ENCODE measurements at places on chromosomes 7 and 10.

- no peak for DNase-seq
Measured at GRCh38 chr7:1041551-1042491, 2.5 kb upstream of the GPR146 start.

DNA sequence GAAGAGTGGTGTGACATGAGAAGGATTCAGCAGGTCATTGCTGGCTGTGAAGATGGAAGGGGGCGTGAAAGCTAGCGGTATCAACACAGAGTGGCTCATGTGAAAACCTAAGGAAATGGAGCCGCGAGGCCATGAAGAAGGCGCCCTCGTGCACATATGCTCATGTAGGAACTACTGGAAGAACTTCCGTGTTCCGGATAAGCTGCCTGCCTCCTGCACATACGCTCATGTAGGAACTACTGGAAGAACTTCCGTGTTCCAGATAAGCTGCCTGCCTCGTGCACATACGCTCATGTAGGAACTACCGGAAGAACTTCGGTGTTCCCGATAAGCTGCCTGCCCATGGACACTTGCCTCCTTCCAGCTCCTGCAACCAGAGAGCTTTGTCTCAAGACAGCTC, 179.1 kb downstream of the SDK1 start:
- no peak for DNase-seq

- DNase-seq: no peak
Measured at GRCh38 chr10:22319980-22320558, 830 bp upstream of the BMI1 start.

DNA sequence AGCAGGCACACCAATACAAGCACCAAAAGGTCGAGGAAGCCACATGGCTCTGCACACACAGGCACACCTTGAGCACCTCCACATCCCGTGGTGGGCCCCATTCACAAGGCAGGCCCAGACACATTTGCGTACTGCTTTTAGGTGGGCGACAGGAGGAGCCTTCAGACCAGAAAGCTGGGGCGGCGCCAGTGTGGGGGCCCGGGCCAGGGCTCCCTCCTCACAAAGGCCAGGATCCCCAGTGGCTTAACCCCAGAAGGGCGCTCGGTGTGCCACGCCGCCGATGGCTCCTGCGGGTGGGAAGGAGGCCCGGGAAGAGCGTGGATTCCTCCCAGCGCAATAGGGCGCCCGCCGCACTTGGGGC, 2.8 kb upstream of the SMARCD3 start:
- no peak for DNase-seq

DNA sequence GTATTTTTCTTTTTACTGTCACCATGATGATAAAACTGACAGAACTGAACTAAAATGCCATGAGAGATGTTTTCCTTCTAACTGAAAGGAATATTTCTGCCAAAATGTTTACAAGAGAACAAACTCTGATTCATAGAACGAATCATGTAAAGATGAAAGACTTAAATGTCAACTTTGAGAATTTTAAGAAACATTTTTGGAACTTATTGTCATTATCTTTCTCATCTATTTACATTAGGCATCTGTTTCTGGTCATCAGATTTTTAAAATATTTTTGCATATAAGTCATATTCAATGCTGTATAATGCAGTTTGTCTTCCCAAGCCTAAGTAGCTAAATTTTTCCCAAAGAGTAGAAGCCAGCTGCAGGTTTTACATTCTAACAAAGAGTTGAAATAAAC, 358.5 kb downstream of the TFEC start:
- DNase-seq: no peak

DNA sequence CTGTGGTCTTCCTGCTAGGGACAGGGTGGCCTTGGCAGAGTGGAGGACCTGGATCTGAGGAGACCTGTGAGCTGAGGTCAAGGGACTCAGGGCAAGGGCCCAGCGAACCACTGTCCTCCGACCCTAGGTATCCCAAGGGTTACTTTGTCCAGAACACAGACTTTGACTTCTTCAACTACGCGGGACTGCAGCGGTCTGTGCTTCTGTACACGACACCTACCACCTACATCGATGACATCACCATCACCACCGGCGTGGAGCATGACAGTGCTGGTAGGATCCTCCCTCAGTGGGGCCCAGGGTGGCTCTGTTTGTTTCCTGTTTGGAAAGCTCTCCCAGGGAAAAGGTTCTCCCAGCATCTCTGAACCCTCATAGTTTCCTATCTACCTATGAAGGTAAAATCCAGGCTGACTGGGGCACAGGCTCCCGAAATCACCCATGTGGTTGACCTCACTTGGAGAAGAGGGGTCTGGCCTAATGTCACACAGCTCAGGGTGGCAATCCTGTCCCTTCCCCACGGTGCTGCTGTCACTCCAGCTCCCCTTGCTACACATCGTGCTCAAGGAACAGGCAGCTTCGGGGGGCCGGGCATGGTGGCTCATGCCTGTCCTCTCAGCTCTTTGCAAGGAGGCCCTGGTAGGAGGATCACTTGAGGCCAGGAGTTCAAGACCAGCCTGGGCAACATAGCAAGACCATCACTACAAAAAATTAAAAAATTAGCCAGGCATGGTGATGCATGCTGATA, 57.6 kb downstream of the ZNF727 start:
- no peak for DNase-seq

GRCh38 chr10:50490241-50490640, 133.5 kb downstream of the SGMS1 start:
- DNase-seq: no peak

- DNase-seq: no peak
Measured at GRCh38 chr10:117175215-117175900, 21.9 kb upstream of the KCNK18 start.

GRCh38 chr10:43188702-43189101, 50.5 kb downstream of the CSGALNACT2 start:
- no peak for DNase-seq

- no peak for DNase-seq
Measured at GRCh38 chr10:109386101-109386500, 537.2 kb downstream of the XPNPEP1 start.

DNA sequence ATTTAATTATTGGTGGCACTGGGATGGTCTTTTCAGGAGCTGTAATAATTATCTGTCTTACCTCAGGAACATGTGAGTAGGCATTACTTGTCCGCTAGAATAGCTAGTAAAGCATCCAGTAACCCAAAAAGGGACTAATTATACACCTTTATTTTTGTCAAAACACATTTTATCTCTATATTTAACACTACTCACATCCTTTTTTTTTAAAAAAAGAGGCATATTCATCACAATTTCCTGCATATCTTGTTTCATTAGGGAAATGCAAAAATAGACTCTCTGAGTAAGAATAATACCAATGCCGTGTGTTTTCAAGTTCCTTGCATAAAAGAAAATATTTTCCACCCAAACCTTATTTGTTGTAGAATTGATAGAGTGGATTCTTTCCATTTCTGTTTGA, 99.5 kb downstream of the VTI1A start:
- no peak for DNase-seq

- no peak for DNase-seq
Measured at GRCh38 chr7:15753887-15754579, 67.5 kb upstream of the MEOX2 start.

DNA sequence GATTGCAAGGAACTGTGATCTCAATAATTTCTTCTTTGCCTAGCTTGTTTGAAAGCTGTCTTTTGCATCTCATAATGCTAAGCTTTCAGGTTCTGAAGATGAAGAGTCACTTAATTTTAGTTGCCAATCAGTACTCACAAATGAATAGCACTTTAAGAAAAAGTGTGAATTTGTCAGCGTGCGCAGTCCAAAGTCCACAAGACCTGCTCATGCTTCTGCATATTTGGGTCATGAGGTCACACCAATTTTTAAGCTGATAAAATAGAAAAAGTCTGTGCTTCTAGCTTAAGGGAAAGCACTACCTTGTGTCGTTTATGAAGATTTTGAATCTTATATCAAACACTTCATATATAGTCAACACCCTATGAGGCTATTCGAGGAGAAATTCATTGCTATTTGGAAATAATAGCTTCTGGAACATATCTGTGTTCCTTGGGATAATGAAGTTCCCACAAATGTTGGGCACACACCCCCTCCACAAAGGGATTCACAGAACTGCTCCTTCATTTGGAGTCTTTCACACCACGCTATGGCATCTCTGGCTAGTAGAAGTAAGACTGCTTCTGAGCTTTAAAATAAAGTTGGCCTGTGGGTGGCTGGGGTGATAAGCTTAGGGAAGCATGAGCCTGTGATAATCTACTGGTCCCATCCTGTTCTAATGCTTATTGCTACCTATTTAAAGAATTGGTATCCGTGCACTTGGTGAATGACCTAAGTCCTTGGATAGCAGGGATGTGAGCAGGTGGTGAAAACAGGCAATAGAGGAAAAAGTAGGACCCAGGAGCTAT, 33.3 kb downstream of the A1CF start:
- no peak for DNase-seq

- no peak for DNase-seq
Measured at GRCh38 chr7:47221826-47222225, 360.1 kb downstream of the TNS3 start.

- DNase-seq: no peak
Measured at GRCh38 chr10:92156874-92157773, 133.8 kb downstream of the CPEB3 start.

DNA sequence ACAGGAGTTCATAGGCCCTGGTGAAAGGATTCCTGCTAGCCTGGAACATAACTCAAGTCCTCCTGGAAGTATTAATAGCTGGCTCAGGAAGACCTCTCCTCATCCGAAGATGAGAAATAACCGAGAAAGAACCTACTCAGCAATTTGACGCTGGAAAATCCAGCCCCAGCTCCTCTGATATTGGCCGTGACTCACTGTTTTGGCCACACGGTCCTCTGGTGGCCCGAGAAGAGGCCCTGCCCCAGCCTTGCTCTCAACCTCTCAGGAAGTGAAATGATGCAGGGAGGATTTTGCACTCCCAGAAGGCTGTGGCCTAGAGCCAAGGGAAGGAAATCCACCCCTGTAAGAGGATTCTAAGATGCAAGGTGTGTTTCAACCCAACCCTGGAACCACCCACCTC, 121.6 kb downstream of the MTPAP start:
- DNase-seq: no peak

GRCh38 chr7:66905278-66905677, 15.7 kb upstream of the TMEM248 start:
- no peak for DNase-seq

- DNase-seq: no peak
Measured at GRCh38 chr7:8516976-8517375, 83.6 kb downstream of the NXPH1 start.

- no peak for DNase-seq
Measured at GRCh38 chr10:971613-972012, 16.6 kb upstream of the GTPBP4 start.

DNA sequence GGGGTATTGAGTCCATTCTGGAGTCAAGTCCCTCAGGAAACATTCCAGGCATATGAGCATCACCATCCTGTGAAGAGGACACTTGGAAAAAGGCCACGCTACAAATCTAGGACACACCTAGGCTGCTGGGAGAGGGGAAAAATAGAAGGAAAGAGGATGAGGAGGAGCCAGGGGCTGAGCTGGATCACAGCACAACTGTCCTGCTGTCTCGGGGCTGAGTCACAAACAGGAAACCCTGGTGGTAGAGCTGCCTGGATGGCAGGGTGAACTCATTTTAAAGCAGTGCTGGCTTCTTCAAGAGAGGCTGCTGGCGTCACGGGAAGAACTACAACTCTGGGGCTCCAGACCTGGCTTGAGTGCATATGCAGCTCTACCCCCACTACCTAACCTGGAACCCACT, 151.5 kb downstream of the RNF216 start:
- DNase-seq: no peak

DNA sequence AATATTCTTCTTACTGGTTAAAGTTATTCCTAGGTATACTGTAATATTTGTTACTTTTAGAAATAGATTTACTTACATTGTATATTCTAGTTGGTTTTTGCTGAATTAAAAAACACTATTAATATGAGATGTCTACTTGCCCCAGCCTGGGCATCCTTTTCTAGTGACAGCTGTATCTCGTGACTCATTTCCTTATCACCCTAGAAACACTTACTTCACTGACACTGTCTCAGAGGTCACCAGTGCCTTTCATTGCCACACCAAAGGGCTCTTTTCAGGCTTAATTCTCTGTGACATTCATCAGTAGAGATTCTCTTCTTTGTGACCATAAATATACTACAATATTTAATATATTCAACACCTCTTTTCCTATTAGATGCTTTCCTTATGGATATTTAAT, 194.7 kb downstream of the GALNT17 start:
- DNase-seq: no peak

- no peak for DNase-seq
Measured at GRCh38 chr7:13872709-13873108, 116.8 kb downstream of the ETV1 start.

GRCh38 chr7:27030393-27031050, 65.3 kb downstream of the HOXA1 start:
- DNase-seq: no peak

DNA sequence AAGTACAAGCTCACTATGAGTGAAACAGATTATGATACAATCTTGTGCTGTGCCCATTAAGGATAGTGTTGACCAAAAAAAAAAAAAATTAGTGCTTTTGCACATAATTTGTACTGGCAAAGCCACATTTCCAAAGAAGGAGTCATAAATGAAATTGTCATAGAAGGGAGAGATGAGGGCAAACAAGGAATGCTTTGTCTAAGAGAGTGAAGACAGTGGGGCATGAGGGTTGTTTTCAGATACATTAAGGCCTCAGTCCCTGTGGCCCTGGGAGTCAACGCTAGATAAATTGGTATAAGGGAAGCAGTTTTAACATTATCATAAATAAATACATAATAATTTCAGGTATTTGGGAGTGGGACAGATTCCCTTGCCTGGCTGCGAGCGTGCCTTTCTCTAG, 267.5 kb upstream of the PRKCQ start:
- no peak for DNase-seq

GRCh38 chr7:121069346-121070100, 81.0 kb downstream of the CPED1 start:
- DNase-seq: no peak

GRCh38 chr10:100579261-100580090, 43.7 kb downstream of the HIF1AN start:
- DNase-seq: no peak

- no peak for DNase-seq
Measured at GRCh38 chr10:124340033-124340760, 78.5 kb downstream of the OAT start.

- no peak for DNase-seq
Measured at GRCh38 chr10:43225004-43225786, 41.7 kb downstream of the RASGEF1A start.

- DNase-seq: no peak
Measured at GRCh38 chr10:1531883-1532597, 205.3 kb downstream of the ADARB2 start.

DNA sequence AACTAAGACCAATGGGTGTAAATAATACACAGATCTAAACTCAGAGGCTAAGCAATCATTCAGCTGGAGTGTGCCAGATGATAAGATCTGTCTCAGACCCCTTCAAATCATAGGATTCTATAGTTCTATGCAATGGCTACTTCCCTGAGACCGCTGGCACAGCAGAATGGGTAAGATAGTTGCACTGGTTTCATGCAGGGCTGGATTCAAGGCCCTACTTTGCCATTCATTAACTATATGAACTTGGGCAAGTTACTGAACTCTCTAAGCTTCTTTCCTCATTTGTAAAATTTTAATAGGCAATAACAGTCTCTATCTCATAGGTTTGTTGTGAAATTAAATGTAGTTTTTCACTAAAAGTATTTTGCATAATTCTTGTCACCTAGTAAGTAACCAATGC, 62.0 kb downstream of the TFEC start:
- DNase-seq: no peak

GRCh38 chr10:48926255-48926654, 13.4 kb downstream of the LRRC18 start:
- DNase-seq: no peak

GRCh38 chr7:155621418-155621980, 23.0 kb upstream of the RBM33 start:
- no peak for DNase-seq

- DNase-seq: no peak
Measured at GRCh38 chr7:77823787-77824186, 25.2 kb downstream of the PHTF2 start.
